Activated effector memory CD4-positive, alpha-beta T cell treated with Interleukin-2 at 50 U/mL for 16 hours (primary cell): ENCODE measurements at places on chromosomes 2 and 18.

- DNase-seq, result no peak
Observed at GRCh38 chr18:57775937-57776336, 27.2 kb downstream of the ATP8B1 start.

- DNase-seq, result no peak
Observed at GRCh38 chr2:20212459-20212870, 12.5 kb downstream of the SDC1 start.

- no peak for DNase-seq
Observed at GRCh38 chr2:23484275-23484674, 99.3 kb downstream of the KLHL29 start.

DNA sequence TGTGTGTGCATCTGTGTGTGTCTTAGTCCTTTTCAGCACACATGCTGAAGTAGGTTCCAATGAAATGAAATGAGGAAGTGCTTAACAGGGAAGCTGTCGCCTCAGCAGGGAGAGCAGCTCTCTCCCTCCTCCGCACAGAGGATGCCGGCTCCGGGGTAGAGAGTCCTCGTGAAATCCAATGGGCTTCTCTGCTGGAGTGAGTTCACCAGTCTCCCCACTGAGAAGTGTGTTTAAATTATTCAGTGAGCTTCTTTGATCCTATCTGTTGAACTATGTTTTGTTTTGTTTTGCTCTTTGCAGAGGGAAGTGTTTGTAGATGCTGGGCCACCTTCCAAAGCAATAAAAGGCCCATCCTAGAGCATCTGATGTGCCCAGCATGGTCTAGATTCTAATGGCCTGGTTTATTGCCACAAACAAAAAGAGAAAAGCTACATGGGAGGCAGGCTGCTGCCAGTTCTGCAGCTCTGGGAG is 6.7 kb downstream of the PPP1R7 start:
- DNase-seq, result no peak

DNA sequence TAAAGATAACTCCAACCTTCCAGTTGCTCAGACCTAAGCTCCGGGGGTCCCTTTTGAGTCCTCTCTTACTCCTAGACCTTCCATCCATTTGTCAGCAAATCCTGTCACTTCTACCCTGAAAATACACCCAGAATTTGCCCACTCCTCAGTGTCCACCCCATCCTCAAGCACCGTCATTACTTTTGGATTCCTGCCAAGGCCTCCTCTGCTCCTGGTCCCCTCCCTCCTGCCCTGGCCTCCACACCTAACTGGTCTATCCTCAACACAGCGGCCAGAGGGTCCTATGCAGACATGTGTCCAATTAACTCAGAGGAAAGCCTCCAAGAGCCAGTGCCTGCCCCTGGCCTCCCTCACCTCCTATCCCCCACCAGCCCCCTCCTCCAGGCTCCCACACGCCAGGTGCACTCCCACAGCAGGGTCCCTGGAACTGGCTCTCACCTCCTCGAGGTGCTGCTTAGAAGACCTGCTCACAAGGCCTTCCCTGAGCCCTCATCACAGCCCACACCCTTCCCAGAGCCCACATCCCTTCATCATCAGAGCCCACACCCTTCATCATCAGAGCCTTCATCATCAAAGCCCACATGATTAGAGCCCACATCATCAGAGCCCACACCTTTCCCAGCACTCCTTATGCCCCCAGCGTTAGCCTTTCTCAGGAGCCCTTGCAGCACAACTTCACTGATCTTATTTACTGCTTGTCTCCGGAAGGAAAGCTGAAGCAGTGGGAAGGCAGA is 20.4 kb downstream of the FAM178B start:
- no peak for DNase-seq

- DNase-seq, result no peak
Observed at GRCh38 chr2:191481305-191482070, 196.4 kb upstream of the NABP1 start.

DNA sequence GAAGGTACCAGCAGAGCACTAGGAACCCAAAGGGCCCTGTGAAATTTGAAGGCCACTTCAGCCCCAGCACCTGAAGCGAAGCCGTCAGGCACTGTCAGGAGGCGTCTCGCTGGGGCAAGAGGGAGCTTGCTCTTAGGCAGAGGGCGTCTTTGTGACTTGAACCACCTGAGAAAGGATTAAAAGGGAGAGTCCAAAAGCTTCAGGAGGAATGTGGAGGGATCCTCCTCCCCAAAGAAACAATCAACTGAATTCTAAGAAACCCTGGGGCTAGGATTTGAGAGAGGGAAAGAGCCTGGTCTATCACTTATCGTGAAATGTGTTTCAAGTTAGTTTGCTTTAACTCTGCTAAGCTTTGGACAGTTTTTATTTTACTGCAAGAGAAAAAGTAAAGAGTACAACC is 324.9 kb upstream of the SOX11 start:
- no peak for DNase-seq
